GM23248 (cell line): ENCODE measurements at places on chromosomes 11 and 22. TPM values are rescaled to one million over a fixed set of nuclear protein-coding genes. Genes with fewer than 3 reads are reported as not detected.
A peak's percentile ranks its signal among the peaks of the same experiment; 100 is the strongest.

GRCh38 chr11:87219266-87219665, 181.5 kb downstream of the TMEM135 start:
- no peak for DNase-seq

DNA sequence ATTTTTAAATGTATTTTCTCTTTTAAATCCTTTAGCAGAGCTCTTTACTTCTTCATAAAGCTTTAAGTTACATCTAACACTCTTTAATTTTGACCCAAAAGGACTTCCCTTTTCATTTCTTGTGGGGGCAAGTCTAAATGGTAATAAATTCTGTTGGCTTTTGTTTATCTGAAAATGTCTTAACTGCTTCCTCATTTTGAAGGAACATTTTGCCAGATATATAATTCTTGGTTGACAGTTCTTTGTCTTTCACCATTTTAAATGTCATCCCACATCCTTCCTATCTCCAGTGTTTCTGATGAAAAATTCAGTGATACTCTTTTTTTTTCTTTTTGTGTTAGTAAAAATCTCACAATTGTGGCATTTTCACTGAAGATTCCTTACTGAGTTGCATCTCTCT, 44.7 kb upstream of the ZBTB44 start:
- no peak for DNase-seq

ZNRF3 gene
- total RNA-seq, result 1.8 and 3.9 TPM in 2 replicates

LRRC74B gene
- total RNA-seq, result under 0.01 TPM in 1 of 2 replicates, not detected in the other

DNA sequence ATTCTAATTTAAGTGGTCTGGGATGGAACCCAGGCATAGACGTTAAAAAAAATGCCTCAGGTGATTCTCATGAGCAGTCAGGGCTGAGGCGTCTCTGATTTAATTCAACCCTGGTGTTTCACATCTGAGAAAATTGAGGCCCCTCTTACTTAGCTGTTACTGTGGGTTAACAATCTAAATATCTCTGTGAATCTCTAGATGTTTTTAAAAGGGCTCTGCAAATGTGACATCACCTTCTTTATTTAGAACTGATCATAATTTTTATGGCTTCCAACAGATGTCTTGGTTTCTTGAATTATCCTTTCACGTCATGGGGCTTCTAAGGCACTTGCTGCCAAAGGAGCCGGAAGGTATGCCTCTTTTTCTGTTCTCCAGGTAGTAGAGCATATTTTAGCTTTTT, 76.1 kb upstream of the LIN7C start:
- DNase-seq, result no peak

GRCh38 chr22:25741692-25742626, at the start of gene MYO18B:
Gene MYO18B, plus strand, starts transcription at chr22:25742188. Its CDS starts 18,905 bp downstream, at chr22:25761093.
- no peak for DNase-seq

GRCh38 chr22:40368016-40368415, 2.4 kb upstream of the SGSM3 start:
- no peak for DNase-seq

GRCh38 chr11:78373689-78374088, 43.9 kb downstream of the GAB2 start:
- no peak for DNase-seq

DNA sequence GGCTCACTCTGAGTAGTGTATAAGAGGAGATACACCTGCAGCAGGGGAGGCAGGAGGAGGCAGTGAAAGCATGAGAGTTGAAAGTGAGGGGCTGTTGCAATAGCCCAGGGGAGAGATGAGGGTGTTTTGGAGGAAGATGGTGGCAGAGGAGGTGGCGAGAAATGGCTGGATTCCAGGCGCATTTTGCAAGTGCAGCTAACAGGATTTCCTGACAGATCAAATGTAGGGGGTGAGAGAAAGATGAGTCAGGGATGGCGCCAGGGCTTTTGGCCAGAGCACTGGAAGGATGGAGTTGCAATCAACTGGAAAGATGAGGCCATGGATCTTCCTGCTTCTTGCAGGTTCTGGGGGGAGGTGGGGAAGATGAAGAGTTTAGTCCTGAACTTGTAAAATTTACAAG, 16.8 kb upstream of the TSPAN18 start:
- peak; percentile 58 for DNase-seq

DNA sequence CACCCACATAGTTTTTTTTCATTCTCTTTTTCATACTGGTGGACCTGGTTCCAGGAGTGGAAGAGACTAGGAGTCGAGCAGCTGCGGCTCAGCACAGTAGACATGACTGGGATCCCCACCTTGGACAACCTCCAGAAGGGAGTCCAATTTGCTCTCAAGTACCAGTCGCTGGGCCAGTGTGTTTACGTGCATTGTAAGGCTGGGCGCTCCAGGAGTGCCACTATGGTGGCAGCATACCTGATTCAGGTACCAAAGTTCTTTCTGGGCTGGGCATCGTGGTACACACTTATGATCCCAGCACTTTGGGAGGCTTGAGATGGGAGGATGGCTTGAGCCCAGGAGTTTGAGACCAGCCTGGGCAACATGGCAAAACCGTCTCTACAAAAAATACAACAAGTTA, 4.2 kb downstream of the PTPMT1 start:
- no peak for DNase-seq

GRCh38 chr11:88017666-88018065, 157.6 kb downstream of the RAB38 start:
- no peak for DNase-seq

- DNase-seq, result no peak
Observed at GRCh38 chr11:125073616-125074483, 10.7 kb downstream of the SLC37A2 start.

PVALB gene
- not detected in 2 replicates for total RNA-seq

- DNase-seq, result no peak
Observed at GRCh38 chr11:104146421-104146820, 17.5 kb downstream of the PDGFD start.

- DNase-seq, result peak; percentile 57
Observed at GRCh38 chr11:65646958-65647701, 9.2 kb downstream of the SIPA1 start.

DNA sequence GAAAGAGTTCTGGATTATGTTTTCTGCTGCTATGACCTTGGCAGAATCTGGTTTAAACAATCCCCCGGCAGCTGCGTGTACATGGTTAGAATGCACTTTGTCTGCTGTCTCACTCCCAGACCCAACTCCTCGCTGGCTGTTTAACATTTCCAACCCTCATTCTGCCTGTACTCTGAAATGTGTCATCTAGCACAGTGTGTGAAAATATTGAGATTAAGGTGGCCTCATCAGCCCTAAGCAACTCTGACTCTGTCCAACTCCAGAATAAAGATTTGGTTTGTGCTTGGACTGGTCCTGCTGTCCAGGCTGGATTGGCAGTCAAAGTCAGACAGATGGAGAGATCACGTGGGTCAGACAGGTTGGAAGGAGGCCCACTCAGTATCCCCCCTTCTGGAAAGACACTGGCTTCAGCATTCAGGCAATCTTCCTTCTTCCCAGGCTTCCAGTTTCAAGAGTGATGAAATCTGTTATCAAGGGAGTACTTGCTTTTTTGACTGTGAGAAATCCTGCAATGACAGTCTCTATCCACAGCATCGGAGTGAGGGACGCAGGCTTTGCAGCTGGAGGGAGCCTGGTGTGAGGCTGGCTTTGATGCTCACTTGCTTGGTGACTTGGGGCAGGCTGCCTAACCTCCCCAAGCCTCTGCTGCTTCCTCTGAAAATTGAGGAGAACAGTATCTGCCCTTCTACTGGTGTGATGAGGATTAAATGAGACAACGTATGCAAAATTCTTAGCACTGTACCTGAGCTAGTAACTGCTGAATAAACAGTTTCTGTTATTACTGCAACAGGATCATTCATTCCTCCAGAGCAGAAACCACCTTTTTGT, 29.8 kb downstream of the ABTB2 start:
- DNase-seq, result no peak

GRCh38 chr11:12717851-12718291, 43.6 kb downstream of the TEAD1 start:
- no peak for DNase-seq

- no peak for DNase-seq
Observed at GRCh38 chr11:2035382-2035781, 37.7 kb upstream of the H19 start.

DNA sequence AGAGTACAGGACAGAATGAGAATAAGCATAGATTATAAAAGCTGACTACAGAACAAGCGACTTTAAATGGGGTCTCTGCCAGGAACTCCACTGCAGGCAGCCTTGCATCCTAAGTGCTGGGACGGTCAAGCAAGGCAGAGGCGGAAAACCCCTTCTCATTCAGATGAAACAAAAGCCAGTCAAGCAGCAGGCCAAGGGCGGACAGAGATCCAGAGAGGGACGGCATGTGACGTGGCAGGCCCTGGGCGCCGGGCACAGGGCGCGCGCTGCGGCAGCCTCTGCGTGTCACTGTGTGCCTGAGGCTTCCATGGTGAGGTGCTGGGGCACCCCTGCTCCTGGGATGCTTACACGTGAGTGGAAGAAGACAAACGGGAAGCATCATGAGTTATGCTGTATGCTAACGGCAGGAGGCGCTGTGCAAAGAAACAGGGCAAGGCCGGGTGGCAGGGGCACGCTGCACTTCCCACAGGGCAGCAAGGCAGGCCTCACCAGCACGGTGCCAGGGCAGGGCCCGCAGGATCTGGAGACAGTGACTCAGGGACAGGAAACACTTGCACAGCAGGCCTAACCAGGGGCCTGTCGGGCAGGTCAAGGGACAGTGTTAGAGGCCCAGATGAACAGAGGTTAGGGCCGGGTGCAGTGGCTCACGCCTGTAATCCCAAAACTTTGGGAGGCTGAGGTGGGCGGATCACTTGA, 6.2 kb downstream of the TOLLIP start:
- DNase-seq, result peak; percentile 49

DNA sequence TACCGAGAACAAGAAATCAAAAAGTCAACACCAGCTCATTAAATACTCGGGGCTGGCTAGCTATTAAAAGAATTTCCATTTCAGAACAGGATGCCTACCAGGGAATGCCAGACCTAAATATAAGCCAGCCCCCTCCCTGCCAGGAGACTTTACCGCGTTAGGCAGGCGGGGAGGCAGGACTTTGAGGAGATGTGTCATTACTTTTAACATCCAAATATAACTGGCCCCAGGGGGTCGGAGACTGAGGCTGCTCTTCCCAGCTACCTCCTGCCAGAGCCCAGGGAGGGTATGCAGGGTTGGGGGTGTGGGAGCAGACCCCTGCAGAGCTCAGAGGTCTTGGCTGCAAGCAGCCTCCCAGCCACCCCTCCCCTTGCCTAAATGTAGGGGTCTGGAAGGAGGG, 183.5 kb downstream of the DSCAML1 start:
- DNase-seq, result no peak

DNA sequence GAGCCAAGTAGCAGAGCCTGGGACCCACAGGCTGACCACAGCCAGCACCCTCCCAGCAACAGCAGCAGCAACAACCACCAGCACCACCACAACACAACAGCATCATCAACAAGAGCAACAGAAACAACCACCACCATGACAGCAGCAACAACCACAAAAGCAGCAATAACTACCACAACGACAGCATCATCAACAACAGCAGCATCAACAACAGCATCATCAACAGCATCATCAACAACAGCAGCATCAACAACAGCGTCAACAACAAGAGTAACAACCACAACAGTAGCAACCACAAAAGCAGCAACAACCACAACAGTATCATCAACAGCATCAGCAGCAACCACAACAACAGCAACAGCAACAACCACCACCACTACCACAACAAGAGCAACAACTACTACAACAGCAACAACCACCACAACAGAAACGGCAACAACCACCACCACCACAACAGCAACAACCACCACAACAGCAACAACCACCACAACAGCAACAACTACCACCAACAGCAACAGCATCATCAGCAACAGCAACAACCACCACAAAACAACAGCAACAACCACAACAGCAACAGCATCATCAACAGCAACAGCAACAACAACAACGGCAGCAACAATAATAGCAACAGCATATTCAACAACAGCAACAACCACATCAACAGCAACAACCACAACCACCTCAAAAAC, 22.1 kb upstream of the FGF3 start:
- DNase-seq, result no peak

- DNase-seq, result no peak
Observed at GRCh38 chr22:31211482-31211861, 626 bp upstream of the LIMK2 start.

- no peak for DNase-seq
Observed at GRCh38 chr11:128772814-128773213, 78.9 kb downstream of the FLI1 start.

GRCh38 chr11:39741066-39741465, 1718.4 kb downstream of the LRRC4C start:
- no peak for DNase-seq

GRCh38 chr11:93288079-93288478, 42.5 kb upstream of the DEUP1 start:
- no peak for DNase-seq

GRCh38 chr11:64856382-64857227, 12.2 kb upstream of the CDC42BPG start:
- peak; percentile 98 for DNase-seq

CD3E gene
- not detected in 2 replicates for total RNA-seq

- peak; percentile 54 for DNase-seq
Observed at GRCh38 chr11:67048515-67049130, 8.0 kb upstream of the RHOD start.
